ENCODE measurements at places on chromosomes 3 and 15.

- DNase-seq, result no peak
These were observed 43.6 kb downstream of the TOP2B start for GRCh38 chr3:25621087-25621486.

GRCh38 chr3:52769786-52770455, 819 bp downstream of the NEK4 start:
- DNase-seq, result no peak

GRCh38 chr3:123158899-123159390, 42.8 kb upstream of the SEC22A start:
- no peak for DNase-seq

- no peak for DNase-seq
These were observed 597 bp downstream of the AGTR1 start for GRCh38 chr3:148698190-148698810.

DNA sequence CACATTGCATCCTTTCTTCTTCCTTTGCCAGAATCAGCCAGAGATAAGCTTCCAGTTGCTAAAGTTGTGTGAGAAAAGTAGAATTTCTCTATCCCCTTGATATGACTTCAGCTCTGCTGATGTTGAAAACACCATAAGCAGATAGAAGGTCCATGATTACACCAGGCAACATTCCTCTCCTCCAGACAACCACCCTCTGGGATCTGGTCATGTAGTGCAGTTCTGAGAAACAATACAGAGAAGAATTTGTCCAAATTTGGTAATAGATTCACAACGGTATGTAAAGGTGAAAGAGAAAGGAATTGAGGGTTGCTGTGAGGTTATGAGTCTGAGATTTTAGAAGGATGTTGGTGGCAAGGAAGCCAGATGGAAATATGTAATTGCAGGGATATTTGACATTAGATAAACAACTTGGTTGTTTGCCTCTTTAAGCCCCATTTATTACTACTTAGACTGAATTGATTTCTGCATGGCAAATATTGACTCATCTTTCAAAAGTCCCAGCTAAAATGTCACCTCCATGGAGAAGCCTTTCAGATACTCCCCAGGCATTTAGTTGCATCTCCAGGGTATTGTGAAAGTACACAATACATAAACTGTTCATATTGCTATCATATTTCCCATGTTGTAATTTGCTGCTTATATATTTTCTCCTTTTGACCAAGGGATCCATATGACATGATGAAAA, 134.9 kb downstream of the GAP43 start:
- peak; percentile 2 for DNase-seq

All from brain microvascular endothelial cell (primary cell).